Peyer's patch (tissue), 4 donors: ENCODE measurements at places on chromosomes 7 and 10. TPM values are rescaled to one million over a fixed set of nuclear protein-coding genes. Genes with fewer than 3 reads are reported as not detected.

DNA sequence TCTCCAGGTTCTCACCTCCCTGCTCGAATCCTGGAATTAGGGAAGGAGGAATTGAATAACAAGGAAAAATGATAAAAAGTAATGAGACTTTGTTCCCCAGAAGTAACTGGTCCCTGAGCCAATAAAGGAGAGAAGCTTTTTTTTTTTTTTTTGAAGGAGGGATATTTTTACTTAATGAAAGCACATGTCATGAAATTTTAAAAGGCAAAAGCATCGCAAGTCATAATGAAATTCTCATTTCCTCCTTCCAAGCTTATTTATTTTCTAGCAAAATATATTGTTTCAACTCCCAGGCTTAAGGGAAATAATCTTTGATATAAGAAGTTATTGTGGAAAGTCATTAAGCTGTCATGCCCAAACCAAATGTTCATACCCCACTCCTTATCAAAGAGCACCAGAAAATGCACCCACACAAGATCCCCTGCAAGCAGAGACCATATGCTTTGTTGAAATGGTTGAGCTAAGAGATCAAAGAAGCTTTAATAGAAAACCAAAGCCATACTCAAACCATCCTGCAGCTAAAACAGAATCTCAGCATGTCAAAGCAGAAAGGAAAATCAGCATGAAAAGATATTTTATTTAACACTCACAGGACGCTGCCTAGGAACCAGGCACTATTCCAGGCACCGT lies 16.7 kb upstream of the ABCC2 start:
- no peak for DNase-seq
- H3K36me3 ChIP-seq = no peaks in the 10 kb centered on the region
- H3K4me1 ChIP-seq = no peaks in the 10 kb centered on the region
- no peaks in the 10 kb centered on the region for H3K27me3 ChIP-seq
- H3K27ac ChIP-seq = no peak overlapping the region
- no peak overlapping the region for H3K4me3 ChIP-seq

Gene OPN1SW
- total RNA-seq = not detected

Gene FBXL13
- 0.35 TPM for total RNA-seq

Gene LBX1
- total RNA-seq = not detected

Gene LIPM
- not detected for total RNA-seq
